Suppressor macrophage treated with lipopolysaccharide for 1 hour (primary cell): ENCODE measurements at places on chromosomes 1 and 21.

- no peak for DNase-seq
These were observed 5.8 kb downstream of the RAP1GAP start for GRCh38 chr1:21663248-21663950.

- no peak for DNase-seq
These were observed 299.1 kb downstream of the PCP4 start for GRCh38 chr21:40166291-40166843.

- DNase-seq: no peak
These were observed 81.5 kb downstream of the CAMK2N1 start for GRCh38 chr1:20404466-20404865.

DNA sequence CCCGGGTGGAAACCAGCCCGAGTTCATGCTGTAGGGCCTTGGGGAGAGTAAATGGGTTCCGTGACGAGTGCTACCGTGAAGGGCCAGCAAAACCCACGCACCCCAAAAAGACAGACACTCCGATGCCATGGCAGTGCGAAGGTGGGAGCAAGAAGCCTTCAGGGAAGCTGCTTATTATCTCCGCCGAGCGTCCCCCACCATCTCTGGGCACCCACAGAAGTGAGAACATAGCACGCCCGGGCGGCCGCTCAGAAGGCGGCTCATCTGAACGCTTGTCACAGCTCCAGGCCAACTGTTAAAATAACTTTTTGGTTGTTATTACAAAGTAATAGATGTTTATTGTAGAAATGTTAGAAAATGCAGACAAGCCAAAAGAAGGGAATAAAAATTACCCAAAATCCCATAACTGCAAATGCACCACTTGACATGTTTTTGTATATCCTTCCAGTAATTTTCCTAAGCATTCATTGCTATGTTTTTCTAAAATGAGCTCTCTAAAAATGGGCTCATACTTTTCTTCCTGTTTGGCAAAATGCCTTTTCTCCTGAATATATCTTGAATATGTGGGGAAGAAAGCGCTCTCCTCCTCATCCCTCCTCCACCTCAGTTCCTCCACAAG lies 234.9 kb downstream of the NPHP4 start:
- no peak for DNase-seq

GRCh38 chr21:44527983-44528633 lies 11.9 kb downstream of the KRTAP10-1 start:
- no peak for DNase-seq

GRCh38 chr1:241592273-241592958 lies 47.8 kb downstream of the CHML start:
- peak; percentile 89 for DNase-seq

DNA sequence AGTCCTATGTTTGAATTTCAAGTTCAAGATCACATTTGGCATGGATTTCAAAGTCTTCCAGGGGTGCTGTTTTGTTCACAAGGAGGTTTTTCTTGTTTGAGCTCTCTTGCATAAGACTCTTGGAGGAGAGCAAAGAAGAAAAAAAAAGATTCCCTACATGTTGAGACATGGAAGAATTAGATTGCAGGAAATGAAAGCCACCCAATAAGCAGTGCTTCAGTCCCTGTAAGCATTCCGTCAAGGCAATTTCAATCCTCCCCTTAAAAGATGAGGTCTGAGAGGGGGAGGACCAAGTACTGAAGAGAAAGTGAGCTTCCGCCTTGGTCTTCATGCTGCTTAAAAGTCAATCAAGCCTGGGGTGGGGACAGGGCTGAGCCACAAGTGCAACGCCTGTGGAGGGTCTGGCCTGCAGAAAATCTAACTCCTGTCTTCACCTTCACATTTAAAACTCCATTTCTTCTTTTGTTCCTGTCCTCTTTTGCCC lies 50.2 kb downstream of the LPAR3 start:
- DNase-seq: no peak

GRCh38 chr1:27144920-27145661 lies 9.8 kb downstream of the SLC9A1 start:
- no peak for DNase-seq

- DNase-seq: no peak
These were observed 13.4 kb downstream of the CFAP74 start for GRCh38 chr1:1990222-1990621.

DNA sequence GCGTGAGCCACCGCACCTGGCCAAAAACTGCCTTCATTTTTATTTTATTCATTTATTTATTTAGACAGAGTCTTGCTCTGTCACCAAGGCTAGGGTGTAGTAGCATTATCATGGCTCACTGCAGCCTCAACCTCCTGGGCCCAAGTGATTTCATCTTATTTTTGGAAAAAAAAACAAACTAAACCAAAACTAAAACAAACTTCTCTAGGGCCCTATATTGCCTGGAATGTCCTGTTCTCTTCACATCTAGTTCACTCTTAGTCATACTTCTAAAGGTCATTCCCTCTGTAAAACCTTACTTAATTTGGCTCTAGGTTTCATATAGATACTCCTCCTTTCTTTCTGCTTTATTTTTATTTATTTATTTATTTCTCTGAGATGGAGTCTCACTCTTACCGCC lies 15.6 kb downstream of the RPS27 start:
- peak; percentile 39 for DNase-seq

DNA sequence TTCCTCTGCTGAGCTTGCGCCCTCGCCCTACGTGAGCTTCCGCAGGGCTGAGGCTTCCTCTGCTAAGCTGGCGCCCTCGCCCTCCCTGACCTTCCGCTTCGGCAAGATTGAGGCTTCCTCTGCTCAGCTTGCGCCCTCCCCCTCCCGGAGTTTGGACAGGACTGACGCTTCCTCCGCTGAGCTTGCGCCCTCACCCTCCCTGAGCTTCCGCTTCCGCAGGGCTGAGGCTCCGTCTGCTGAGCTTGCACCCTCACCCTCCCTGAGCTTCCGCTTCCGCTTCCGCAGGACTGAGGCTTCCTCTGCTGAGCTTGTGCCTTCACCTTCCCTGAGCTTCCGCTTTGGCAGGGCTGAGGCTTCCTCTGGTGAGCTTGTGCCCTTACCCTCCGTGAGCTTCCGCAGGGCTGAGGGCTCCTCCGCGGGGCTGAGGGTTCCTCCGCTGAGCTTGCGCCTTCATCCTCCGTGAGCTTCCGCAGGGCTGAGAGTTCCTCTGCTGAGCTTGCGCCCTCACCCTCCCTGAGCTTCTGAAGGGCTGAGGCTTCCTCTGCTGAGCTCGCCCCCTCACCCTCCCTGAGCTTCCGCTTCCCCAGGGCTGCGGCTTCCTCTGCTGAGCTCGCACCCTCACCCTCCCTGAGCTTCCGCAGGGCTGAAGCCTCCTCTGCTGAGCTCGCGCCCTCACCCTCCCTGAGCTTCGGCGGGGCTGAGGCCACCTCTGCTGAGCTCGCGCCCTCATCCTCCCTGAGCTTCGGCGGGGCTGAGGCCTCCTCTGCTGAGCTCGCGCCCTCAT lies 753.6 kb upstream of the TPTE start:
- DNase-seq: no peak

DNA sequence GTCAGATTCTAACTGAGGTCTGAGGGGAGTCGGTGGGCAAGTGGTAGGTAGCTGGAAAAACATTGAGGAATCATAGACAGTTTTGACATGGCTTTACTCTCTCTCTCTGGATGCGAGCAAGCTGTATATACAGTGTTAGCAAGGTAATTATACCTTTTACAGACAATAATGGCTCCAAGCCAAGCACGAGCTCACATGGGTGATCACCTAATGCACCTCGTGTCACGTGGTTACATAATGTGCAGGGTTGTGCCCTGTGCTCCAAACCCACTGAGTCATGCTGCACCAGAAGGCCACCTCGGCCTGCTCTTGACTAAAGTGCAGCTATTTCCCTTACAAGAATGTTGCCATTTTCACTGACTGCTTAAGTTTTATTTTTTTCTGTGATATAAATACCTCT lies 7.6 kb upstream of the CLCA2 start:
- DNase-seq: no peak

DNA sequence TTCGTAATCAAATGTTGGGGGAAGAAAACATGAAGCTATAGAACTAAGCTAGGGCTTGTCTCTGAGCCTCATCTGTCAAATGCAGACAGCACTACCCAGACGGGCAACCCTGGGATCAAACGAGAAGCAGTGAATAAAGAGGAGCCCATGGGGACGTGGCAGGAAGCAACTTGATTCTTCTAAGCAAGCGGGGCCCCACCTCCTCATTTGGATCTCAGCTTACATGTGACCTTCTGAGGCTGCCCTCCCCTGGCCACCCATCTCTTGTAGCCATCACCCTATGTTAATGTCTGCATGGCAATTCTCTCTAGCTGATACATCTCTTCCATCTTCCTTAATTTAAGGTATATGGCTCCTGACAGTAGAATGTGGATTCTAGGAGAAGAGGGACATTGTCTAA lies 171.3 kb downstream of the IGSF21 start:
- no peak for DNase-seq

- no peak for DNase-seq
These were observed 13.2 kb upstream of the CREG1 start for GRCh38 chr1:167566766-167567165.
